NCI-H1436 treated with DMSO at 0.1 percent for 48 hours (cell line): ENCODE measurements at places on chromosomes 12 and 14.

GRCh38 chr12:10529603-10530002 lies 23.9 kb downstream of the EIF2S3B start:
- DNase-seq: no peak

DNA sequence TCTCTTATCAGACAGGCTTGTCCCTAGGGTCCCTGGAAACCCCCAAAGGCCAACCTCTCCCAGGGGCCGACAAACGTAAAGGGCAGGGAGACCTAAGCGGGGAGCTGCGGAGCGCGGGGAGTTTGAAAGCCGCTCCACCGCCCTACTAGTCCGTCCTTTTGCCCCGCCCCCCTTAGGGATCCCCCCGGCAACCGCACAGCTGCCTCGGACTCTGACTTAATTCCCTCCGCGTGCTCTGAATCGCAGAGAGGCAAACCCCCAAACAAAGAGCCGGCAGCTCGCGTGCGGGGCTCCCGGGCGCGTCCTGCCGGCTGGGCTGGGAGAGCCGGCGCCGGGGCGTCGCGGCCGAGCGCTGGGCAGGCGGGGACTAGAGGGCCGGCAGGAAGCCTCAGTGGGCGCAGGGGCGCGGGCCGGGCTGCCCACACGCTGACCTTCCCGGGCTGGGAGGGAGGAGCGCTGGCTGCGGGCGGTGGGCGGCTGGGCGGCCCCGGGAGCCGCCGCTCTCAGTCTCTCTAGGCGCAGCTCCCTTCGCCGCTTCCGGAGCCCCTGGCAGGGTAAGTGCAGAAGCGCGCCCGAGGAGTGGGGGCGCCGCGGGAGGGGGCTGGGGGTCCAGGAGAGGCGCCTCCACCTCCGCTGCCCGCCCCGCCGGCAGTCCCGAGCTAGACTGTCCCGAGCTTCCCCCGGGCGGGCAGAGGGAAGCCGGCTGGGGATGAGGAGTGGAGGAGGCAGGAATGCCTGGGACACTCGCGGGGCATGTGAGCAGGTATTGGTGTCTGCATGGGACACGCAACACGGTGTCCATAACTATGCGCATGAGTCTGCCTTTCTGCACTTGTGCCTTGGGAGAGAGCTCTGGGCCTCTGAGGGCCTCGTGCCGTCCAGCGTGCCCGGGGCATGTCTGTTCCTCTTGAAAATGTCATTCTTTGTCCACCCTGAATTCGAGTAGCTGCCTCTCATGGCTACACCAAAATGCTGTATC lies at the start of gene TSPAN11:
Gene TSPAN11, plus strand, starts transcription at position 506 of the 979 bp plus-strand sequence. CDS start 27,244 bp downstream, outside the sequence.
- no peak for DNase-seq

DNA sequence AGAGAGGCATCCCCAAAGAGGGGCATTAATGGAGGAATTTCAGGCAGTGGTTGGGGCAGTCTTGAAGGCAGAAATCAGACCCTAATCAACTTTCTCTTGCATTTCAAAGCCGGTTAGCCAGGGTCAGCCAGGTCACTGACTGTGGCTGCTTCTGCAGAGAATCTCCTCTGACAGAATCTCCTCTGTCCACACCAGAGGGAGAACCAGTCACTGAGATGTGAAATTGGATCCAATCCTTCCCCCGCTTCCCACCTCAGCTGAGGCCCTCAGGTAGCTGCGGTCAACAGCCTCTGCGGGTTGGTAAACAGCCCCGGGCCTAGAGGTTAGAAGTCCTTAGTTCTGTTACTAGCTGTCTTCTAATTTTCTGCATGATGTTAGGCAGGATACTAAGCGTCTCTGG lies 39.8 kb upstream of the NUAK1 start:
- no peak for DNase-seq

DNA sequence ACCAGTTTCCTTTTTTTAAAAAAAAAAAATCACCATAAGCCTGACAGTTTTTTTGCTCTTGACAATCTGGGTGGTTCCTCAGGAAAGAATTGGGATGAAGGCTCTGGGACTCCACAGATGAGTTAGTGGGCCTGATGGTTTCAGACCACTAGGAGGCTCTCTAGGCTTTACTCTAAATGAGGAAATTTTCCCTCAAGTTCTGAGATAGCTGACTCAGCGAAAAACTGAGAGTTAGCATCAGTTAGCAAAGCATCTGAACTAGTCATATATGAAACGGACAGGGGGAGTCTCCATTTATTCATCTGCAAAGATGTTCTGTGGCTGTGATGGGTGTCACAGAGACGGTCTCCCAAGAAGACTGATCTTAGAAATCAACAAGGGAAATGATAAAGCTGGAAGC lies 314.3 kb upstream of the OR4E1 start:
- no peak for DNase-seq

GRCh38 chr12:6647083-6647604 lies at the start of gene ACRBP:
Gene ACRBP (minus strand): TSS chr12:6647432. CDS start chr12:6647366, 66 bp downstream.
- no peak for DNase-seq

DNA sequence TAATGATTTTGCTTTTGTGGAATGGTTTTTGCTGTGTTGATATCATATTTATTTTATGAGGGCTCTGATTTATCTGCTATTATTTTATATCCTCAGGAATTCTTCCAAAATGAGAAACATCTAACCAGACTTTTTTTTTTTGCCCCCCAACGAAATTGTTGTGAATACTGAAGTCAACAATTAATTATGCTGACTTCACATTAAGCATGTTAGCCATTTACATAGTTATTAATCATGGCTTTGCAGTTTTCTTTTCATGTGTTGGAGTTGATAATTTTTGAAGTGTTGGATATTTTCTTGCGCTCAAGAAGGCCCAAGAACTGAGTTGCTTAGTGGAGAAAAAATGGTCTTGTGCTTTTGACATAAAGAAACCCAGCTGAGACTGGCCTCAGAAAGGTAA lies 246.6 kb upstream of the CRY1 start:
- DNase-seq: no peak

DNA sequence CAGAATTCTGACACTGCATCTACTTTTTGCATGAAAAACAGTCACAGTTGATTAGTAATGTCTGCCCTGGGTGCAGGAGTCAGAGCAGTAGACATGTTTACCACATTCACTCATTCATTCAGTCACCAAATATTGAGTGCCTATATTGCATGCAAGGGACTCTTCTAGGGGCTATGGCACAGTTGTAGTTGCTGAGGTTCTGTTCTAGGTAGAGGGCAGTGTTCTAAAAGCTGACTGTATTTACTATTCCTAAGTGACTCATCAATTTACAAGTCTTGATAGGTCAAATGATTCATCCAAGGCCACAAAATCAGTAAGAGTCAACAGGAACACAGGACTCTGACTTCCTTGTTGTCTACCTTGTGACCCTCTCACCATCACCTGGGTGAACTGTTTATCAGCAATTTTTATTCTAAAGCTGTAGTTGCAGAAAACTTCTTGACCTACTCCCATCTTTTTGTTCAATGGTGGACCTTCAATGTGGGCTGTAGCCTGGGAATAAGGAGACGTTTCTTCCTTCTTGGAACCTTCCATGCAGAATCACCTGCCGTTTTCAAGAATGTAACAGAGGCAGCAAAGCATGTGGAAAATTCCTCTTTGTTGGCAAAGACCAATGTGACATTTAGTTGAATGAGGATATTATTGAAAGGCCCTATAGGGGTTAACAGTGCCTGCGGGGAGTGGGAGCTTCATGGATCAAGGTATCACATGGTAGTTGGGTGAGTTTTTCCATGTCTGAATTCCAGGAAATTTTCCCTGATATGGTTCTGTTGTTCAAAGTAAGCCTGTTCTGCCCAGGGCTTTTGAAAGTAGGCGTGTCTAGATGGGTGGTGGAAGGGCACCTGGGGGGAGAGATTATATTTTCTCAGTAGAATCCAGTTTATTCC lies 223.2 kb downstream of the KTN1 start:
- no peak for DNase-seq

GRCh38 chr12:48979602-48980388 lies 1.7 kb downstream of the WNT1 start:
- DNase-seq: no peak

DNA sequence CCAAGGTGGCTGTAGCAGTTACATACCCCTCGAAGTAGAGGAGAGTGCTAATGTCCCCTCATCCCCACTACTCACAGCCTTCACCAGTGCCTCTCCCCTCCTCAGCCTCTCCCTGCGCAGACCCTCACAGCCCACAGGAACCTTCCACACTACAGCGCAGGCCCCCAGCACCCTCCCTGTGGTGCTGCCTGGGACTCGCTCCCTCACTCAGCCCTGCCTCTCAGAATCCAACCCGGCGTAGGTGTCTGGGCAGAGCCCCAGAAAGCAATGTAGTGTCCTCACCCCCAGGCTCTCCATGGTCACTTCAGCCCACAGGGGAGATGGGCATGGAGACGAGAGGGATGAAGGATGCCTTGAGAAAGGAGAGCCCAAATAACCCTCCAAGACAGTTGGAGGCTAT lies 10.9 kb upstream of the ZNF740 start:
- no peak for DNase-seq

DNA sequence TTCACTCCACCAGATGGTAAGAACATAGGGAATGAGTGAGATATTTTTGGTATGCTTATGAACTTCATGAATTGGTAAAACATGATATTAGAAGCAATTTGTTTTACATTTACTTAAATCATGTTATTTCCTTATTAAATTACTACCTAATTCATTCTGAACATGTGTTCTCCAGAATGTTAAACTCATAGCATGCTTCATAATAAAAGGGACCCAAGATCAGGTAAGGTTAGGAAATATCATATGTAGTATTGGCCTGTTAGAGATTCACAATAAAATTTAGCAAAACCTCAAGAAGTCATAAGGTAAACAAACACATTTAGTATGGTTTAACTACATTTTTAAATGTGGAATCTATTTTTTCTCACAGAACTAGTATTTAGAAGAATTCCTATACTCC lies 28.2 kb downstream of the PTPRQ start:
- no peak for DNase-seq

DNA sequence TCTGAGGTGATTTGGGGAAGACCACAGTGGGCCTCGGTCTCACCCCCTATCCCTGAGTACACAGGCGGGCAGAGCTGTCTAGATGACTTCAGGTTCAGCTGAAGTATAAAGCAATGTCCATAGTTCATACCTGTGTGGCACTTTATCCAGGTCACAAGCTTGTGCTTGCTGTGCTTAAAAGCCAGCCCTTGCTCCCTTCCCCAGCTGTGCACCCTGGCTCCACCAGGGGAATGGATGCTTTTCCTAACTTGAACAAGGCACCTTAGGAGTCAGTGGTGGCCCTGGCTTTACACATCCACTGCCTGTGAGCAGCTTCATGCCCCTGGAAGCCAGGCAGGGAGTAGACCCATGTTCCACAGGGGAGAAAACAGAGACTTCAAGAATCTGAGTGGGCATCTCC lies 5.5 kb downstream of the CARMIL3 start:
- DNase-seq: no peak

- DNase-seq: no peak
Measured at GRCh38 chr12:109018296-109018695, 2.6 kb downstream of the SVOP start.

- no peak for DNase-seq
Measured at GRCh38 chr14:105913861-105914260, 387.5 kb downstream of the TMEM121 start.

- no peak for DNase-seq
Measured at GRCh38 chr14:55645845-55646832, 66.1 kb downstream of the KTN1 start.

DNA sequence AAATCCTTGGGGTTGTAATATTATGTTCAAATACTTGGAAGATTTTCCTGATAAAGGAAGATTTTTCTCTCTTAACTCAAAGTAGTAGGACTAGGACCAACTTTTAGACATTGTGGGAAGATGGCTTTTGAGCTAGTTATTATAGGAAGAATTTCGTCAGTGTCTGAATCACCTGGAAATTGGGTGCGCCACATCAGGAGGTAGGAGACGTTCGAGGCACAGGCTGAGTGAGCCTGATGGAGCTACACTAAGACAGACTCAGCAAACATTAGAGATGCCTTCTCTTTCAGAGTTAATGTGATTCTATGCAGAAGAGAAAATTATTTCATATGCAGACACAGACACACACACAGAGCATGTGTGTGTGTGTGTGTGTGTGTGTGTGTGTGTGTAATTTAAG lies 84.7 kb downstream of the DERA start:
- DNase-seq: no peak
